ENCODE measurements at places on chromosomes 12 and 14.

GRCh38 chr12:64824500-64825142, at the start of gene TBC1D30:
Gene TBC1D30 (plus strand): TSS chr12:64824647. CDS start chr12:64824880, 233 bp downstream.
- no peak for DNase-seq

DNA sequence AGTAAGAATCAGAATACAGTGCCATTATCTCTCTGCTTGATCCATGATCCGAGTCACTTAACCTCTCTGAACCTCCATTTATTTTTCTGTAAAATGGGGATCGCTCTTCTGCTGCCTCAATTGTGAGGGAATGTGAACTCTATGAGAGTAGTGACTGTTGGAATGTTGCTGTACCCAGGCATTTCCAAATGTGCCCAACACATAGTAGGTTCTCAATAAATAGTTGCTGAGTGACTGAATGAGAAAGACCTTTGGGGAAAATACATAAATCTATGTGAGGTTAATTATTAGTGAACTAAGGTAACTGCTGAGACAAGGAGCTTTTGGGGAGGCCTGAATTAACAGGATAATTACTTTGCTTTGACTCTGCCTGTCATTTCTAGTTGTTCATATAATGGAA, 33.9 kb upstream of the NR1H4 start:
- no peak for DNase-seq

DNA sequence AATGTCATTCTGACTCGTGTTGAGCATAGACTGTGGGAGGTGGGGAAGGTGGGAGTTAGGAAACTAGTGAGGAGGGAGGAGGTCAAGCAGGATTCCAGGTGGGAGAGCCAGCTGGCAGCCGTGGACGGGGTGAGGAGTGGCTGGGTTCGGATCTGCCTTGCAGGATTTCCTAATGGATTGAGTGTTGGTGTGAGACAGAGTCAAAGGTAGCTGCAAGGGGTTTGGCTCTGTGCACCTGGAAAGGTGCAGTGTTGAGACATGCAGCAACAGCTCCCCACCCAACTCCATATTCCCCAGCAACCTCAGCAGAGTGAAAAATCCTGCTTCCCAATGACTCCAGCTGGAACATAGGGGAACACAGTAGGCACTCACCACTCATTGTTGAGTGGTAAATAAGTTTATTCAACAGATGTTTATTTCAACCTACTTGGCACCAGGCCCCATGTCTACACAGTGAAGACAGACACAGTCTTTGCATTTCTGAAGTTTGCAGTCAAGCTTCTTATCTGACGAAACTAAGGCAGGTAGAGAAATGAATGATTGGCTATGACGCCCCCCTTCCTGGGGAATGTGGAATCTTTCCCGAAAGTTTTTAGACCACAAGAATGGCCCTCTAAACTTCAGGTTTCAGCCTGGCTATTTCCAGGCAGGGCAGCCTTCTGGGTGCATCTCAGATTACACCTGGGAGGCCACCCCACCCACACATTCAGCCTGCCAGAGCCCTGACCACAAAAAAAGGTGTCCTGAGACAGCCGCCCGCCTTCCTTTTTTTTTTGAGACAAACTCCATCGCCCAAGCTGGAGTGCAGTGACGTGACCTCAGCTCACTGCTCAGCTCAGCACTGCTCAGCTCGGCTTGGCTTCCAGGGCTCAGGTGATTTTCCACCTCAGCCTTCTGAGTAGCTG, 37.9 kb upstream of the PLEKHG6 start:
- no peak for DNase-seq

DNA sequence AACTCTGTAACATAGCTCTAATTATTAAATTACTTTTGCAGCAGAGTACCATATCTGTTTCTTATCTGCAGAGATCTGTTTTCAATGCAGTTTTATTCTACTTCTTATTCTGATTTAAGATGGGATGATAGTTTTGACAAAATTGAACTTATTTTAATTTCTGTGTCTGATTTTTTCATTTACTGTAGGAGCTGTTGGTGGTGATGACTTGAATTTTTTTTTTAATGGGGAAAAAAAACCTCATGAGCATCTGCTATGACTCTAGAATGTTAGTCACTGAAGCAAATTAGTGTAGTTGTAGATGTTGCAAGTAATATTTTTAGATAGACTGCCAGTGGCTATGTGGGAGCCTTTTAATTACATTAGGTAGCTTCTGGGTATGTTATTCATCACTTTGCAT, 23.4 kb downstream of the DNM1L start:
- DNase-seq: no peak

DNA sequence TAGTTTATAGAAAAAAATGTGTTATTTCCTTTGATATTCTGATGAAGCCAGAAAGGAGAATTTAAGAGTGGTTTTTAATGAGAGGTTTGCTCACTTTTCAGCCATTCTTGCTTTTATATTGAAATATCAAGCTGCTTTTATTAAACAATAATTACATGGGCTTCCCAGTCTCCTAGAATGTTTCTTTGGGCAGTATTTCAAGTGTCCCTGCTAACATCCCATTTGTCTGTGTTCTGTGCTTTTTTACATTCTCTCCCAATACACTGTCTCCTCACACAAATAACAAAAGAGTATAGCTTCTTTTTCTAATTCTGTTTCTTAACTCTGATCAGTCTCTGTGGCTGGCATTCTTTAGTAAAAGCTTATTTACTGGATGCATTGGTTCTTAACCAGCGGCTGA, 145.4 kb downstream of the TPH2 start:
- no peak for DNase-seq

GRCh38 chr12:102896067-102896466, 21.0 kb downstream of the PAH start:
- DNase-seq: no peak

- DNase-seq: no peak
These were observed 100.7 kb downstream of the KCNMB4 start for GRCh38 chr12:70466753-70467152.

DNA sequence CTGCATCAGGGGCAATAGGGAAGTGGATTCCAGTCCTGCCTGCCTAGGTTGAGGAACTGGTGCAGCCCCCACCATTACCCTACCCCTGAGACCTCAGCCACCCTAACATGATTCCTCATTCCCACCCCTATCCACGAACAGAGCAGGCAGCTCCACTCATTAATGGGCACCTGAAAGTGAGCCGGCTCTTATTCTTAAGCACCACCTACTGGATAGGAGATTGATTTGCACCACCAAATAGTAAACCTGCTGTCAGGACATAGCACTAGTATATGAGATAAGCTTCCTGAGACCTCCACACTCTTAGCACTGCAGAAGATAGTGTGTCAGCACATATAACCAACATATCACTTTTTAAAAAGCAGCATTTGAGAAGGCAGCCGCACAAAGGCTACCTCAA, 573.2 kb downstream of the SOX5 start:
- DNase-seq: no peak

DNA sequence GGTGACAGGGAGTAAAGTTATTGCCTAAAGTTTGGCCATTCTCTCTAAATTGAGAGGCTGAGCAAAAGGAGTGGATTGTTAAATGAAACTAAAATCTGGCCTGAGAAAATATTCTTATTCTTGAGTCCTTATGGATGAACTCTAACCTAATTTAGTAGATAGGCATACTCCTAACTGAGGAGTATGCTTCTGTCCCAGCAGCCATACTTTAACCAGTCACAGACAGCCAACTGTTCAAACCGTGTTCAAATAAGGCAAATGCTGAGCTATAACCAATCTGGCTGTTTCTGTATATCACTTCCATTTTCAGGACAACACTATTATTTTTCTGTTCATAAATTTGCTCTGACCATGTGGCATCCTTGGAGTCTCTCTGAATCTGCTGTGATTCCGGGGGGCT, 75.9 kb upstream of the RERGL start:
- no peak for DNase-seq

DNA sequence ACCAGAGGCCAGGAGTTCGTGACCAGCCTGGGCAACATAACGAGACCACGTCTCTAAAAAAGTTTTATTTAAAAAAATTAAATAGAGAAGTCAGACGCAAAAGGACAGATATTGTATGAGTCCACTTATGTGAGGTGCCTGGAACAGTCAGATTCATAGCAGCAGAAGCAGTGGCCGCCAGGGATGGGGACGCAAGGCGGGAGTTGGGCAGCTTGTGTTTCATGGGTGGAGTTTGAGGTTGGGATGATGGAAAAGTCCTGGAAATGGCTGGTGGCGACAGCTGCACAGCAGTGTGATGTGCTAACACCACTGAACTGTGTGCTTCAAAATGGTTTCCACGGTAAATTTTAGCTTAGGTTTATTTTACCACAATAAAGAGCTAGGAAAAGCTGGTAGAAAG, 57.6 kb upstream of the DDX11 start:
- DNase-seq: no peak

DNA sequence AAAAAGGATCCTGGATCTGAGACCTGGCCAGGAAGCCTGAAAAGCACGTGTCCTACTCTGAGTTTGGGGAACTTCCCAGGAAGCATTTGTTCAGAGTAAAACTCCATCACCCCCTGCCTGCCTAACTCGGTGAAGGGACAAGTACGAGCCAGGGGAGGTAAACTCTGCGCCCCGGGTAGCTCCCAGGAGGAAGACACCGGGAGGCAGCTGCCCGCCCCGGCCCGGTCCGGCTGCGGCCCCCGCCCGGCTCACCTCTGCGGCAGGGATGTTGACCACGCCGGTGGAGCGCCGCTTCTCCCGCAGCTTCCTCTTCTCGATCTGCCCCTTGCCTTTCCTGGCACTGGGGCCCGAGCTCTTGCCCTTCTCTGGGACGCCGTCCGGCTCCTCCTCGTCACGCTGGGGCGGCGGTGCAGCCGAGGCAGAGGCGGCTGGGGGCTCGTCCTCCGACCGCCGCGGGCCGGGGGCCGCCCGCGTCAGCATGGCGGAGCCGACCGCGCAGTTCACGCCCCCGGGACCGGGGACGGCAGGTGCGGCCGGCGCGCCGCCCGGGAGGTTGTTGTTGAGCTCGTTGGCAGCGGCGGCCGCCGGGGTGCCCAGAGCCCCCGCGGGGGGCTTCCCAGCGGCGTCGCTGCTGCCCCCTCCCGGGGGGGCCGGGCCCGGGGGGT, 1.2 kb downstream of the PAWR start:
- DNase-seq: no peak

- no peak for DNase-seq
These were observed 35.0 kb upstream of the DTX1 start for GRCh38 chr12:113021500-113021899.

DNA sequence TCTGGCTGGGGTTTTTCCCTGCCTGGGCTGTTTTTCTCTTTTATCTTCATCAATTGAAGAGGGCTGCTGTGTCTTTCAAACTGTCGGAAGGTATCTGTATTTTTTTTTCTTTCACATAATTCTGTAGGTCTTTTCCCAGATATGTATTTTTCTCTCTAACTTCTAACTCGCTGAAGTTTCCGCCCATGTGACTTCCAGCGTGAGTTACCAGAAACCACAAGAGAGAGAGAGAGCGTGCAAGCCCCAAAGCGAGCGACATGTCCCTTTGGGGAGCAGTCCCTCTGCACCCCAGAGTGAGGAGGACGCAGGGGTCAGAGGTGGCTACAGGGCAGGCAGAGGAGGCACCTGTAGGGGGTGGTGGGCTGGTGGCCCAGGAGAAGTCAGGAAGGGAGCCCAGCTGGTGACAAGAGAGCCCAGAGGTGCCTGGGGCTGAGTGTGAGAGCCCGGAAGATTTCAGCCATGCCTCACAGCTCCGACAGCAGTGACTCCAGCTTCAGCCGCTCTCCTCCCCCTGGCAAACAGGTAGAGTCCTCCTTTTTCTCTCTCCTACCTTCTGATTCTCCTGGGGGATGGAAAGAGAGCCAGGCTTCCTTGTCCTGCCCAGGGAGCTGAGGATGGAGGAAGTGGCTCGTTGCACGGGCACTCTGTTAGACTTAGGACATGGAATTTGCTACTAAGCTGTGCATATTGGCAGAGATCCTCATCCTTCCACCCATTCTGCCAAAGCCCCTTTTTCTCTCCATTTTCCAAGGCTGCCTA, at the start of gene BATF:
BATF (plus strand) TSS at position 246 of the 759 bp plus-strand sequence; CDS start at position 460, 214 bp downstream.
- DNase-seq: peak; percentile 56

- no peak for DNase-seq
These were observed 80.4 kb downstream of the TTC8 start for GRCh38 chr14:88904864-88905263.

GRCh38 chr12:11965258-11965910, 105.4 kb upstream of the BCL2L14 start:
- DNase-seq: no peak

GRCh38 chr14:104137297-104138097, 890 bp upstream of the KIF26A start:
- peak; percentile 58 for DNase-seq

- no peak for DNase-seq
These were observed 148.3 kb downstream of the PTCSC3 start for GRCh38 chr14:36028218-36028617.
